ENCODE measurements at places on chromosomes 12 and 14.

GRCh38 chr12:128224226-128224625, 42.7 kb upstream of the TMEM132C start:
- ATAC-seq, result no peak

GRCh38 chr12:106033161-106033675, 105.5 kb downstream of the NUAK1 start:
- ATAC-seq, result no peak

DNA sequence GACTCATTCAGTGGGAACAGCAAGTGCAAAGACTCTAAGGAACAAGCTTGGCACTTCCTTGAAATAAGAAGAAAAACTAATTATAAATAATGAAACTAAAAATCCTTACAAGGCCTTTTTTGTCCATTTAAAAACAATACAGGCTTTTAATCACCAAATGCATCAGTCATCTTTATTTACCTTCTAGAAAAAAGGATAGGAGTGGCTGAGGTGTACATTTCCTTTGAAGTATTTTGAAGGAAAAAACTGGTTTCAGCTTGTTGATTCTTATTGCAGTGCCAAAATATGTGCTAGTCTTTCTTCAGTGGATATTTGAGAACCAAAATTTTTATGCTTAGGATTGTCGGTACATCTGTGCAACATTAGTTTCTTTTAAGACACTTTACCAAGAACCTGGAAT, 29.8 kb downstream of the MED21 start:
- no peak for ATAC-seq

DNA sequence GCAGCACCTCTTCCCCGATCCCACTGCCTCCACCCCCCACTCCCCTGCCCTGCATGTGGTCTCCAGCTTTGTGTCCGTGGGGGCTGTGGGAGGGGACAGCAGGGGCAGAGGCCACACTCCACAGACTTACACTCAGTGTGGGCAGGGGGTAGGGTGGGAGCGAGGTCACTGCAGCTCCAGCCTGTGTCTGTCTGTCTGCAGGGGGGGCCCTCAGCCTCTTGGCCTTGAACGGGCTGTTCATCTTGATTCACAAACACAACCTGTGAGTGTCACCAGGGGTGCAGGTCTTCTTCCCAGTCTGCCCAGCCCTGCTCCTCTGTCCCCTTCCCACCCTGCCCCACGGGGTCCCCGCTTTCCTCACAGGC, 6.5 kb downstream of the NOC4L start:
- ATAC-seq, result no peak

- no peak for ATAC-seq
Observed at GRCh38 chr14:37587881-37588666, 7.0 kb downstream of the FOXA1 start.

DNA sequence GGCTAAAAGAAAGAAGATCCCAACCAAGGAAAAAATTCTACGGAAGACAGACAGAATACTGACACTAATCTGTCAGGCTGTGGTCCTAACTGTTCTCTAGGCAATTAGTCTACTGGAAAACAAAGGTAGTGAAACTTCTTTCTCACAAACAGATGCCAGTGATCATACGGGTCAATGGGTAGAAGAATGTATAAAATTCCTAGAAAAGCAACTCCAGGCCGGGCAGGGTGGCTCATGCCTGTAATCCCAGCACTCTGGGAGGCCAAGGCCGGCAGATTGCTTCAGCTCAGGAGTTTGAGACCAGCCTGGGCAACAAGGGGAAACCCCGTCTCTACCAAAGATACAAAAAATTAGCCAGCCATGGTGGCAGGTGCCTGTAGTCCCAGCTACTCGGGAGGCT, 64.8 kb downstream of the HECTD4 start:
- ATAC-seq, result no peak

GRCh38 chr14:49881350-49882001, 11.4 kb upstream of the ARF6 start:
- no peak for ATAC-seq

DNA sequence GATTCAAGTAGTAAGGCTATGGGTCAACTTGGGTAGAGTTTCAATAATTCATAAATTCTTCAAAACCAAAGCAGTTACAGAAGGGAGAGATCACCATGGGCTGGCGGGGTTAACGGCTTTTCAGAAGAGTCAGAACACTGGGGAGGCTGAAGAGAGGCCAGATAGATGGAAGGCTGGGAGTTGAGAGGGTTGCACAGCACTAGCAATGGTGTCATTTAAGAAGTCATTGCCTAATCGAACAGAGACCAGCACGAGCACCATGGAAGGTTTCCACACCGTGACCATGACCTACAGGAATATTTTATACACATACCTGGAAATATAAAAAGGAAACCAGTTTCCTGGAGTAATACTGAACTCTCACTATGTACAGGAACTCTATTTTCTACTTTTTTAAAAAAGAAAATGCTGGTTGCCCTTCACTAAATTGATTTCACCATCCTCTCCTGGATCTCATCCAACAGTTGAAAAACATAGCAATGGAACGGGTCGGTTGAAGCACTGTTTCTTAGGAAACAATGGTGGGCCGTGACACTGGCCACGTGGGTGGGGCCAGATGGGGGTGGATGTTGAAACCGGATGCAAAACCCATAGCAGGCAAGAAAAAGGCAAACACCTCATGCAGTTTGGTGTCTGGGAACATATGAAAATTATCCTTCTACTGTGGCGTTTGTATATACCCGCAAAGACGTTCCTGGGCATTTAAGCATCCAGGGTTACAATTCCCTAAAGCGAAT, 38.0 kb upstream of the RIN3 start:
- no peak for ATAC-seq

GRCh38 chr12:105214670-105215375, 21.2 kb downstream of the APPL2 start:
- ATAC-seq, result no peak
